ENCODE measurements at places on chromosomes 6 and 20. TPM values are rescaled to one million over a fixed set of nuclear protein-coding genes. Genes with fewer than 3 reads are reported as not detected.

The SIRPG gene
- not detected for total RNA-seq

The LHFPL5 gene
- 6.2 TPM for total RNA-seq

The MUC22 gene
- total RNA-seq = not detected

The GTSF1L gene
- total RNA-seq = not detected

The TAGAP gene
- total RNA-seq = 2.3 TPM

Measured in body of pancreas (tissue), 4 donors.